Hematopoietic multipotent progenitor cell treated with erythropoietin and hydrocortisone succinate and interleukin-3 and kit ligand, for 4 days (in vitro differentiated cells): ENCODE measurements at places on chromosomes 7 and 10.

DNA sequence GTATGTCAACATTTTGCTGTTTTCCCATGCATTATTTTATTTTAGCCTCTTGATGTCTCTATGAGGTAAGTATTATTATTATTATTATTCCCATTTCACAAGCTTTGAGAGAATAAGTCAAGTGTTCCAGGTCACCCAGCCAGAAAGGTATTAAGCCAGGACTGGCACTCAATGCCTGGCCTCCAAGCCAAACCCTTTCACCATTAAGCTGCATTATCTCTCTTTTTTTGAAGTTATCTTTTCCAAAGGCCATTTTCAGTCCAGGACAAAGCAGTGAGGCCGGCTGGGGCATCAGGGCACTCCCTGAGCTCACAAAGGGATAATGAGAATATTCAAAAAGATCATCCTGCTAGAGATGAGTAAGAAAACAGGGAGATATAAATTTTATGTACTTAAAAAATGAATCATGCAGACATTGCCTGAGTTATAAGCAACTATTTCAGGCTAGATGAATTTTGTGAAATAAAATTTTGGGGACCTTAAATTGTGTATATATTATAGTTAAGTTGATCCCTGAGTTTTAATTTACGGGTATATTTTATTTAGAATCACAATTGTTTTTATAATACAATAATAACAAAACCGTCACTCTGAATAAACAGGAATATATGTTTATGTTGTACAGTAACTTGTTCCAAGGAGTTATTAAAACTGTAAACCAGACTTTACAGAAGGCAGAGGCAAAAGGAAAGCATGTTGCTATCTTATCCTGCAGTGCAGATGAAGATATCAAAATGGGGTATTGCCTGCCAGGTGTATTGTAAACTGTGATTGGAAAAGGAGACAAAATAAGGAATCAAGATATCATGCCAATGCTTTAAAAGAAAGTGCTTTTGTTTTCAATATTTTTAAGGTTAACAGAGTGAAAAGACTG, 51.3 kb upstream of the CAV2 start:
- no peak for DNase-seq

DNA sequence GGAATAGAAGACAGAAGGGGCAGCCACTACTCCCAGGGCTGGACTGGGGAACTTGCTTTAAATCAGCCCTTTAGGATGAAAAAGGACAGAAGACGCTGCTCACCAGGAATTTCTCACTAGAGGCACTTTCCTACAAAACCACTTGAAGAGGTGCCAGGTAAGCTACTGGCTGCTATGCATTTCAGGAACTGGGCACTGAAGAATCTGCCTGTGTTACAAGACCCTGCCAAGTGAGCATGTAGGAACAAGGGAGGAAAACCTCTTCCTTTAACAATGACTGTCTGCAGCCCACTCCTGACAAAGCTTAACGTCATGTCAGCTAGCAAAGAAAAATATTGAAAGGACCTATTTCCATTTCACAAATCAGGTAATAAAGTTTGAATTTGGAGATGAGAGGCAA, 5.8 kb upstream of the AGMO start:
- DNase-seq, result no peak

GRCh38 chr10:110268971-110269370, 35.7 kb downstream of the SMNDC1 start:
- no peak for DNase-seq

GRCh38 chr10:5752301-5752871, 60.8 kb downstream of the GDI2 start:
- no peak for DNase-seq

DNA sequence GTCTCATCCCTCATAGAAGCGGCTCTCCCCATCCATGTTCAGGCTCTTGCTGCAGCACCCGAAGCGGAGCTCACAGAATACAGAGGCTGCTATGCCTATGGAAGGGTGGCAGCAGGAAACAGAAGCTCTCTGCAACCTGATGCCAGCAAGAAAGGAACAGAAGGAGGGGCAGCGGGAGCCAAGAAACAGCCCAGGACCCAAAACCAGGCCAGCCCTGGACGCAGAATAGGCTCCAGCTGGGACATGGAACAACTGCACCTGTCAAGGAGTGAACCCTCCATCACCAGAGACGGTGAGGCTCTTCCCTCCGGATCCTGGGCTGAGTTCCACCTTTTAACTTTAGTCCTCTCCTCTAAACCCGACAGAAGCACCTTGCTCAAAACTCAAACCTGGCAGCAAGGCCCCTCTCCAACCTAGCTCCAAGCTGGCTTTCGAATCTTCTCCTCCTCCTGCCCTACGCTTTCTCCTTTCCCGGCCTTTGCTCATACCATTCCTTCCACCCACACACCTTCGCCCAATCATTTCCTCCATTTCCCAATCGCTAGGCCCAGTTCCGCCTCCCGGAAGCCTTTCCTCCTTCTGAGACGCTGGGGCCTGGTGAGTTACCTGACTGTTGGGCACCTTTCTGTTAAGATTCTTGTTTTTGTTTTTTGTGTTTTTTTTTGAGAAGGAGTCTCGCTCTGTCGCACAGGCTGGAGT, 122.8 kb upstream of the ZNF92 start:
- DNase-seq, result no peak

- no peak for DNase-seq
Measured at GRCh38 chr10:63116452-63117072, 16.6 kb upstream of the NRBF2 start.

DNA sequence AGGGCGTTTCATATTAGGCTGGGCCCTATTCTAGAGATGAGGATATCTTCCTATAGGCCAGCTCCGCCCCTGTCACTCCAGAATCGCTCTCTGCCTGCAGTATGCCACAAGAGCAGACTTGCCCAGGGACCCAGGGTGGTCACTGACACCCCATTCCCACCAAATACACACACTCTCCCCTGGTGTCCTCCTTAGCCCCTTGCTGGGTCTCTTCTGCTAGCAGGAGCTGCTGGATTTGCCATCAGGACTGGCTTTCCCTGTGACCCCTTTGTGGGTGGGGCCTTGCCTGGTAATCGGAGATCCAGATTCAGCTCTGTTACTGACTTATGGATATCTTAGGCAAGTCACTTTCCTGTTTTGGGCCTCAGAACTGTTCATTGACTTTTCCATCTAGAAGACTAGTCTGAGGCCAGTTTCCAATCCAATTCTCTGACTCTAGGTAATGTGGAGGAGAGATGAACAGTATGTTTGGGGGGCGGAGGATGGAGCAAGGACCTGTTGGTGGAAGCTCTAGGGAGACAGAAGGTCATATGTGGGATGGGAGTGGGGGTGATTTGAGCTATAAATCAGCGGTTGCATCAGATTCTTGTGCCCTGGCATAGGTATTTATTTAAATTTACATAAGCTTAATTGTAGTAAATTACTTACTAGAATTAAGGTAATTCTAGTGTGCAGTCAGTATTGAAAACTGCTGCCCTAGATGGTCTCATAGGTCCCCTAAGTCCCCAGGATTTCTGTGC, 1.6 kb downstream of the TSPAN15 start:
- DNase-seq, result no peak

- peak; percentile 85 for DNase-seq
Measured at GRCh38 chr10:24901686-24902399, 50.6 kb downstream of the PRTFDC1 start.

- no peak for DNase-seq
Measured at GRCh38 chr10:5498791-5499492, 428 bp downstream of the CALML5 start.

DNA sequence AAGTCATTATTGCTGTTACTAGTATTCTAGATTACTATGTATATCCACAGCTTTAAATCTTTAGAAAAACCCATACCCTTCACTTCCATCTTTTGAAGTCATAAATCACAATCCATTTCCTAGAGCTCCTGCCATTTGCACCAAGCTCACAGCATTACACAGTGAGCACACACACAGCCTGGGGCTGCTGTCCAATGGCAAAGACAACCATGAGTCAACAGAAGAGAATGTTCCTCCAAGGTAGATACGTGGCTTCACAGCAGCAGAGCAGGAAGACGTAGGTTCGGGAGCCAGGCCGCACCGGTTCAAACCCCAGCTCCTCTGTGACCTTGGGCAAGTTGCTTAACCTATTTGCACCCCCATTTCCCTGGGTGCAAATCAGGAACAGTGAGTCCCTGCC, 234.6 kb downstream of the DIP2C start:
- DNase-seq, result no peak

DNA sequence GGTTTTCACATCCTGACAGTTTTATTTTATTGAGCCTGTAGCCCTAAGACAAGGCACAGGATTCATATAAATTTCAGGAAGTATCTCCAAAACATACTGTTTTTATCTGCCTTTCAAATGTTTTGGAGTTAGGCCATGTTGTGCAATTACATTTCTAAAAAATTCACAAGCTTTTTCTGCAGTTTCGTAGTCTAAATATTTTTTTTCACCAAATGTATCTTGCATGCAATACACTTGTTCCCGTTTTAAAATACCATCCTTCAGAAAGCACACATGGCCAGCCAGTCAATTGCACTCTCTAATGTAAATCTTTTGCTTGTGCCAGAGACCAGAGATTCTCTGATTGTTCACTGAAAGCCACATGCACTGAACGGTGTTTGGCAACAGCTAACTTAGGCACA, 161.5 kb upstream of the PRKCQ start:
- peak; percentile 49 for DNase-seq
